HFFc6 (cell line): ENCODE measurements at places on chromosomes 7 and 10. TPM values are rescaled to one million over a fixed set of nuclear protein-coding genes. Genes with fewer than 3 reads are reported as not detected.

GRCh38 chr10:119199231-119199992 is 8.0 kb upstream of the GRK5 start:
- peaks cover 36% of the 10 kb centered on the region for H3K4me1 ChIP-seq
- no peaks in the 10 kb centered on the region for H3K36me3 ChIP-seq
- peaks cover 11% of the 10 kb centered on the region for H3K27me3 ChIP-seq
- no peak overlapping the region for H3K27ac ChIP-seq
- peak; percentile 79 for DNase-seq

Gene PFKP
- 126 and 159 TPM in 2 replicates for total RNA-seq

GRCh38 chr10:78116361-78116760 is 82.7 kb downstream of the RPS24 start:
- no peak overlapping the region for H3K4me3 ChIP-seq
- DNase-seq, result no peak
- H3K36me3 ChIP-seq, result peaks cover 5% of the 10 kb centered on the region; the same call in 1 of the 2 replicates
- no peaks in the 10 kb centered on the region for H3K4me1 ChIP-seq
- H3K27ac ChIP-seq, result no peak overlapping the region
- peaks cover 30% of the 10 kb centered on the region for H3K27me3 ChIP-seq

Gene BICC1
- 61.7 to 62.3 TPM (median 61.8 TPM) in 3 replicates for total RNA-seq

Gene ODAD2
- 10.3 to 19.9 TPM (median 11.0 TPM) in 3 replicates for total RNA-seq

DNA sequence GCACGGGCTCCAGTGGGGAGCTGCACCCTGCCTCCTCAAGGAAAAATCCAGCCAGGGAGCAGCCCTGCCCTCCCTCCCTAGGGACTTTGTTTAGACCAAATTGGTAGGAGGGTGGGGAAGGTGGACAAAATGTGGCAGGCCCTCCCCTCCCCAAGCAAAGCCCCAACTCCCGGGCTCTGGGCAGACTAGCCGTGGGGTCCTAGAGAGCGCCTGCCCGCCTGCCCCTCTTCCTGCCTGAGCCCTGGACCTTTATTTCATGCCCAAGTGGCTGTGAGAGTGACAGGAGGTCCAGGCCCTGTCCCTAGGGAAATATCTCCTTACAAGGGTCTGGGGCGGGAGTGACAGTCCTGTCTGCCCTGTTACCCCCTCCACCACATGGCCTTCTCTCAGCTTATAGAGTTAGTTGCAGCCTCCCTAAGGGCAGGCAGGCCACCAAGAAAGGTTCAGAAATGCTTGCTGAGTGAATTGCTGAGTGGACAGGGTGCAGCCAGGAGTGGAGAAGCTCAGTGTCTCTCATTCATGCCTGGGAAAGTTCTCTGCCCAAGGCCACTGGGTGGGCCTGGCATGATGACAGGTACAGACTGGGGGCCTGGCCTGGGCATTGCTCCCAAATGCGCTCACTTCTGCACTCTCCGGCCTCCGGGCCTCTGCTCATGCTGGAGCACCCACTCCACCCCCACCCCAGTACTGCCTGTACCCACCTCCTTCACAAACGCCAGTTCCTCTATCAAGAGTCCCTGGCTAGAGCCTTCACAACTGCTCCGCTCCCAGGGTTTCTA is 25.2 kb downstream of the DNAJB12 start:
- H3K4me1 ChIP-seq, result peaks cover 12% of the 10 kb centered on the region
- H3K4me3 ChIP-seq, result no peak overlapping the region
- peaks cover 9% of the 10 kb centered on the region for H3K36me3 ChIP-seq
- peaks cover 8% of the 10 kb centered on the region for H3K27me3 ChIP-seq
- no peak overlapping the region for H3K27ac ChIP-seq

GRCh38 chr7:12609561-12609960 is 39.0 kb downstream of the SCIN start:
- DNase-seq, result no peak
- H3K36me3 ChIP-seq, result no peaks in the 10 kb centered on the region; the same call in 1 of the 2 replicates
- peaks cover 31% of the 10 kb centered on the region for H3K4me1 ChIP-seq
- H3K4me3 ChIP-seq, result no peak overlapping the region
- H3K27ac ChIP-seq, result no peak overlapping the region; the same call in 1 of the 2 replicates

DNA sequence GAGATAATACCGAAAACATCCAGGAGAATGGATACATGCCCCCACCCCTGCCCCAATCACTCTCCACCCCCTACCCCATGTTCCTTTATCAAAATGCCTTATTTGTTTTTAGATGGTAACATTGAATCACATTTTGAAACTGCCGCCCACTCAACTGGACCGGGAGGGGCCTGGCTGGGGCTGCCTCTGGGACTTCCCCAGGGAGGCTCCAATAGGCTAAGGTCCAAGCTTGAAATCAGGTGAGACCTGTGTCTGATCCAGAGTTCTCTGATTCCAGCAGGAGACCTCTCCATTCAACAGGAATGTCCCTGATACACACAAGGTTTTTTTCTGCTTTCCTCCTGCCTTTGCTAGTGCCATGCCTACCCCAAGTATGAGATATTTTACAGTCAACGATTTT is 43.8 kb upstream of the ACSL5 start:
- H3K27ac ChIP-seq, result no peak overlapping the region
- no peaks in the 10 kb centered on the region for H3K36me3 ChIP-seq
- H3K4me3 ChIP-seq, result no peak overlapping the region
- peaks cover 11% of the 10 kb centered on the region for H3K27me3 ChIP-seq
- DNase-seq, result no peak

GRCh38 chr7:139084709-139085108 is 24.8 kb downstream of the ZC3HAV1 start:
- no peak overlapping the region for H3K27ac ChIP-seq
- H3K4me3 ChIP-seq, result no peak overlapping the region
- peaks cover 44% of the 10 kb centered on the region for H3K36me3 ChIP-seq
- no peaks in the 10 kb centered on the region for H3K27me3 ChIP-seq
- no peak for DNase-seq

- H3K27ac ChIP-seq, result no peak overlapping the region
- peak overlapping the region; percentile 5; the same call in 1 of the 2 replicates for H3K4me3 ChIP-seq
- no peaks in the 10 kb centered on the region for H3K36me3 ChIP-seq
- H3K27me3 ChIP-seq, result peaks cover 2% of the 10 kb centered on the region
- peaks cover 18% of the 10 kb centered on the region for H3K4me1 ChIP-seq
Measured at GRCh38 chr10:62772186-62772974, 32.1 kb upstream of the ADO start.

DNA sequence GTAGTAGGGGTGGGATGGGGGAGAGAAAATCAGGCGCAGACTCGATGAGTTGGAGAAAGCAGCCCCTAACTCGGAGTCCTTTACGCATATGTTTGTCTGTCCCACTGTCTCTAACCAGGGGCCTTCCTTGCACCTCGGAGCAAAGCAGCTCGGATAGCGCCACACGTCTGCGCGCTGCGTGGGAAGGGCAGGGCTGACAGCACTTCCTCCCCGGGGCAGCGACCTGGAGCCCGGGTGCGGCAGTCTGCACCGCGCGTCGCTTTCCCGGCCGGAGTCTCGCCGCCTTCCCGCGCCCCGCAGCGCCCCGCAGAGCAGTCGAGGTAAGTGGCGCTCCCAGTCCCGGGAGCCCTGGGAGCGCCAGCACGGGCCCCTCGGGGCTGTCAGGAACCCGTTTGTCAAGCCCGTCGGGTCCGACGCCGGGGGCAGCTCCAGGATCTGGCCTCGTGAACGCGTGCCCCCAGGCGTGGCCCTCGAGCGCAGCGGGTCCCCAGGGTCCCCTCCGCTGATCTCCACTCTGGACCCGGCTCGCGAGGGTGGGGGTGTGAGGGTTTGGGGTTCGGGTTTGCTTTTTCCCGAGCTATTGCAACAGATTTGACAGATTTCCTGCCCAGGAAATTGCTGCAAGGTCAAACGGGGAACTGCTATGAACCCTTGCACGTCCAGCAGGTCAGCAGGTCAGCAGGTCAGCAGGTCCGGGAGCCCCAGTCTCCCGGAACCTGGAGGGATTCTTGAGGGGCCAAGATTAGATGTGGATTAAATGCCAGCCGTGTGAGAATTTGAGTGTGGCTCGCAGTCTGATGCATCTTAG is 597 bp downstream of the APBB1IP start:
- H3K4me3 ChIP-seq, result peak overlapping the region; percentile 90
- no peak for DNase-seq
- H3K27ac ChIP-seq, result peak overlapping the region; percentile 91
- peaks cover 14% of the 10 kb centered on the region for H3K36me3 ChIP-seq
- H3K4me1 ChIP-seq, result peaks cover 51% of the 10 kb centered on the region

GRCh38 chr7:142308326-142308725 is 50.5 kb upstream of the PRSS58 start:
- H3K36me3 ChIP-seq, result no peaks in the 10 kb centered on the region
- H3K4me1 ChIP-seq, result no peaks in the 10 kb centered on the region
- no peak overlapping the region for H3K27ac ChIP-seq
- no peak for DNase-seq
- peaks cover 6% of the 10 kb centered on the region for H3K27me3 ChIP-seq

GRCh38 chr7:100373261-100373831 is at the start of gene PILRA:
TSS of gene PILRA (plus strand) at chr7:100373487. CDS start at chr7:100373657, 170 bp downstream.
- H3K36me3 ChIP-seq, result no peaks in the 10 kb centered on the region
- peak within 1 kb of the TSS; percentile 70 for H3K27ac ChIP-seq
- H3K4me1 ChIP-seq, result no peaks in the 10 kb centered on the region; the same call in 1 of the 2 replicates
- peaks cover 6% of the 10 kb centered on the region for H3K27me3 ChIP-seq
- no peak for DNase-seq
- H3K4me3 ChIP-seq, result no peak within 1 kb of the TSS

- DNase-seq, result no peak
- peak overlapping the region; percentile 88 for H3K4me3 ChIP-seq
- no peaks in the 10 kb centered on the region for H3K36me3 ChIP-seq
- H3K27ac ChIP-seq, result peak overlapping the region; percentile 96
- peaks cover 2% of the 10 kb centered on the region; the same call in 1 of the 2 replicates for H3K27me3 ChIP-seq
- H3K4me1 ChIP-seq, result peaks cover 63% of the 10 kb centered on the region
Measured at GRCh38 chr10:102677331-102678067, 33.2 kb downstream of the TRIM8 start.

DNA sequence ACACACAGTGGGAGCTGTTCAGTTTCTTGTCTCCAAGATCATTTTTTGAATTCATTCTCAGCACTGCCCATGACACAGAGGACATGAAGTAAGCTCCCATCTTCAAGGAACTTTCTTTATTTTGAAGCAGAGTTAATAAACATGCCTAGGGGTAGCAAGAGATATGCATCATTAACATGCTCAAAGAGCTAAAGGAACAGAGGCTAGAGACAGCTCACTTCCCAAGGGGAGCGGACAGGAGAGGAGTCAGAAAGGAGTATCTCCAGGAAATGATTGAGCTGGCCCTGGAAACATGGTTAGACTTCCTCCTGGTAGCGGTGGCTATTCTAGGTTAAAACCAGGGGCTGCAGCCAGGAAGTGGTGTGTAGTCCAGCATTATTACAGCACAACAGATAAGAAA is 135.9 kb downstream of the GPAM start:
- no peak overlapping the region for H3K4me3 ChIP-seq
- no peaks in the 10 kb centered on the region; the same call in 1 of the 2 replicates for H3K27me3 ChIP-seq
- H3K27ac ChIP-seq, result no peak overlapping the region
- DNase-seq, result no peak

GRCh38 chr7:158142657-158143056 is 445.0 kb downstream of the PTPRN2 start:
- H3K4me3 ChIP-seq, result no peak overlapping the region
- H3K27me3 ChIP-seq, result peaks cover 5% of the 10 kb centered on the region; the same call in 1 of the 2 replicates
- H3K27ac ChIP-seq, result no peak overlapping the region
- DNase-seq, result no peak
- no peaks in the 10 kb centered on the region for H3K4me1 ChIP-seq

Gene HOXA5
- 2.0 to 3.4 TPM (median 3.1 TPM) in 3 replicates for total RNA-seq

GRCh38 chr10:69278446-69278963 is at the start of gene HK1:
TSS of gene HK1 (plus strand) at chr10:69278496.
- H3K27me3 ChIP-seq, result peaks cover 2% of the 10 kb centered on the region; the same call in 1 of the 2 replicates

DNA sequence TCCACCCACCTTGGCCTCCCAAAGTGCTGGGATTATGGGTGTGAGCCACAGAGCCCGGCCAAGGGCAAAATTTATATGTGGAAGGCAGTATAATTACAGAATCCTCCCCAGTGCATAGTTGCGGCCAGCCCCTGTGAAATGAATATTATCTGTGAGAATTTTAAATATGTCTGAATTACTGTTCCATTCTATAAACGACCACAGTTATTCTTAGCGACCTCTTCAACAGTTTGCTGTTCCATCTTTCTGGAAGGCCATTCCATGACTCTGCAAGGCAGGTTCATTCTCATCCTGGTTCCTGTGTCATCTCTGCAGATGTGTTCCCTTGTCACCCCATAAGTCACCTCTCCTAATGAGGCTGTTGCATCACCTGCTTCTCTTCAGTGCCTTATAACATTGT is 90.7 kb downstream of the CCDC3 start:
- H3K27me3 ChIP-seq, result no peaks in the 10 kb centered on the region; the same call in none of the 2 replicates
- no peaks in the 10 kb centered on the region for H3K4me1 ChIP-seq
- H3K27ac ChIP-seq, result no peak overlapping the region
- no peaks in the 10 kb centered on the region for H3K36me3 ChIP-seq
- DNase-seq, result no peak

- H3K27me3 ChIP-seq, result peaks cover 8% of the 10 kb centered on the region
- no peaks in the 10 kb centered on the region for H3K4me1 ChIP-seq
- H3K27ac ChIP-seq, result no peak overlapping the region
- no peaks in the 10 kb centered on the region for H3K36me3 ChIP-seq
- H3K4me3 ChIP-seq, result no peak overlapping the region
- DNase-seq, result no peak
Measured at GRCh38 chr10:60714233-60714632, 64.0 kb upstream of the CDK1 start.

- H3K4me3 ChIP-seq, result no peak overlapping the region
- no peak for DNase-seq
- H3K27ac ChIP-seq, result no peak overlapping the region
- no peaks in the 10 kb centered on the region for H3K4me1 ChIP-seq
Measured at GRCh38 chr7:118793582-118793981, 569.1 kb downstream of the ANKRD7 start.

GRCh38 chr7:2713370-2713769 is 25.4 kb downstream of the AMZ1 start:
- H3K27me3 ChIP-seq, result peaks cover 2% of the 10 kb centered on the region
- H3K27ac ChIP-seq, result no peak overlapping the region
- no peak for DNase-seq
- H3K36me3 ChIP-seq, result peaks cover 35% of the 10 kb centered on the region
- H3K4me1 ChIP-seq, result peaks cover 34% of the 10 kb centered on the region

DNA sequence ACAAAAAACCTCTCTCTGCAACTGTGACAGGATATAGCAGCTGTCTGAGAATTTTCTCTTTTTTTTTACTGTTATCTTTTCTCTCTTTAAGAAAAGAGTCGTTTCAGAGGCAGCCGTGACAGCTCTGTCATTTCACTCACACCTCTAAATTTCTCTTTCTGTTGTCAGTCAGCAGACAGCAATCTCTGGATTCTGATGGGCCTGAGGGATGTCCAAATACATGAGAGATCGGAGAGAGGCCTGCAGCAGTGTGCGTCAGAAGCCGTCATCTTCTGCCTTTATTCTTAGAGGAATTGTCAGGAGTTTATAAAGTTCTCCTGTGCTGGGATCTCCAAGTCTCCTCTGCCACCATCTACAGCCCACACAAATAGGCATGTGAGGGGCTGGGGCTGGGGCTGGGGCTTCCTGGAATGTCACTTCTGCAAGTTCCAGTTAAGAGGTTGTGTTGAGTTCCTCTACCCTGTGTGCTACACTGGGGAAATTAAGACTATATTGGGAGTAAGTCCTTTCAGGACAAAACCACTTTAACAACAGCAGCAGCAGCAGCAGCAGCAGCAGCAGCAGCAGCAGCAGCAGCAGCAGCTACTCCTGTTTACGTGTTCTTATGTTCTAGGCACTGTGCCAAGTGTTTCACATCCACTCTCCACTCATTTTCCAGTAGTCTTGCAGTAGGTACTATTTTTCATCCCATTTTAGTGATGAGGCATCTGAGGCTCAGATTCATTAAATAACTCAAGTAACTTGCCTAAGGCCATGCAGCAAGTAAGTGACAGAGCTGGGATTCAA is 541.3 kb downstream of the LRMDA start:
- no peak overlapping the region for H3K27ac ChIP-seq
- peaks cover 6% of the 10 kb centered on the region for H3K27me3 ChIP-seq
- DNase-seq, result peak; percentile 16
- H3K36me3 ChIP-seq, result no peaks in the 10 kb centered on the region
- no peak overlapping the region for H3K4me3 ChIP-seq

- H3K4me3 ChIP-seq, result no peak overlapping the region
- H3K4me1 ChIP-seq, result peaks cover 16% of the 10 kb centered on the region
- no peaks in the 10 kb centered on the region; the same call in 1 of the 2 replicates for H3K27me3 ChIP-seq
- no peak for DNase-seq
- no peak overlapping the region for H3K27ac ChIP-seq
Measured at GRCh38 chr10:35216303-35216905, 89.8 kb downstream of the CREM start.
